RWPE2 (cell line): ENCODE measurements at places on chromosomes 5 and 9.
A peak's percentile ranks its signal among the peaks of the same experiment; 100 is the strongest.

- DNase-seq, result no peak
These were observed 35.8 kb downstream of the HACD4 start for GRCh38 chr9:20995616-20996015.

DNA sequence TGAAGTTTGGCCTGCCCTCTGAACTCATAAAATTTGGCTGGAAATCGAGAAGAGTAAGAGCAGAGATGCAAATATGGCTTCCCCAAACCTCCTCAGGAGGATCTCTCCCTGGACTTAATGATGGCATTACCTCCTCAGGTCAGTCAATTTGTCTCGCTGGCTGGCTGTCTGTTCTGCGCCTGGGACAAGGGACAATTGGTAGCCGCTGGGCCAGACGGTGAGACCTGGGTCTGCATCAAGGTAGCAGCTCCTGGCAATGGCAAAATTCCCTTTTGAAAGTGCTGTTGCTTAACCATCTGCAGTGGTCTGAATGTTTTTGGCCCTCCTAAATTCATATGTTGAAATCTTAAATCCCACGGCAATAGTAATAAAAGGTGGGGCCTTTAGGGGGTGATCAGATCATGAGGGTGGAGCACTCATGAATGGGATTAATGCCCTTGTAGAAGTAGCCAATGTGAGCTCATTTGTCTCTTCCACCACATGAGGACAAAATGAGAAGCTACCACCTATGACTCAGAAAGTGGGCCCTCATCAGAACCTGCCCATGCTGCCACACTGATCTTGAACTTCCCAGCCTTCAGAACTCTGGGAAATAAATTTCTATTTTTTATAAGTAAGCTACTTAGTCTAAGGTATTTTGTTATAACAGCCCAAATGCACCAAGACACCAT, 439.3 kb upstream of the KLF4 start:
- no peak for DNase-seq

- no peak for DNase-seq
These were observed 242.6 kb downstream of the KIAA0825 start for GRCh38 chr5:94375801-94376200.

DNA sequence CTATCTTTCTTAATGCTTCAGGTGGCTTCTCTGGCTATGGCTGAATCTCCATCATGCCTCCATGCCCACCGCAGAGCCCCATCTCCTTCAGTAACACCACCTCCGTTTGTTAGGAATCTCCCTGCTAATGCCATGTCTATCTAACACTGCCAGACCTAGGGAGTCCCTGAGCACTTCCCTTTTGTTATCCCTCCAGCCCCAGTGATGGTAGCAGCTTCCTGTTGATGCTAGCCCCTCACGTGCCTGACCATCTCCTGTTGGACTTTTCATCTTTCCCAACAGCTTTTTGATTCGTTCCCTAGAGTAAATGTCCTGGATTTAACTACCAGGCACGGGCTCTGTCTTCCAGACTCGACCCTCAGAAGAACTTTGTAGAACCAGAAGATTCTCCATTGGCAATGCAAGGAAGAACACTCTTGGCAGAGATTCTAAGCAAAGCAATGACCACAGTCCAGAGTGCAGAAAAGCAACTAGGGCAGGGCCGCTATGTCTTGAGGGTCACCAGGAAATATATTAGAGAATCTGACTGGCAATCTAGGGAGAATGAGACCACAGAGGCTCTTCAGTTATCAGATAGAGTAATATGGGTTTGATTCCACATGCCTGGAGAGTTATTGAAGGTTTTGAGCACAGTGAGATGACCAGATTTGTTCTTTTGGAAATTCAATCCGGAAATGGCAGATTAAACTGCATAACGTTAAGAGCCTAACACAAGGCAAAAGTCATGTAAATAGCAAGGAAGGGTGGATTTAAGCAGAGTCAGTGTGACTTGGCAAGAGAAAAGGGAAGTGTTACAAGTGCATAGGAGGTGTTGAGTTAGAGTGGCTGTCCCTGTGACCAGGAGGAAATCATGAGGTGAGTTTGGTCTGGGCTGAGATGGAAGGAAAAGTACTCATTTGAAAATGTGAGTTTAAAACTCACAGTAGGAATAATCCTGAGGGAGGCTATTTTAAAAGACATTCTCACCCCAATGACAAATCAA, 555.2 kb downstream of the ACTL7B start:
- no peak for DNase-seq

DNA sequence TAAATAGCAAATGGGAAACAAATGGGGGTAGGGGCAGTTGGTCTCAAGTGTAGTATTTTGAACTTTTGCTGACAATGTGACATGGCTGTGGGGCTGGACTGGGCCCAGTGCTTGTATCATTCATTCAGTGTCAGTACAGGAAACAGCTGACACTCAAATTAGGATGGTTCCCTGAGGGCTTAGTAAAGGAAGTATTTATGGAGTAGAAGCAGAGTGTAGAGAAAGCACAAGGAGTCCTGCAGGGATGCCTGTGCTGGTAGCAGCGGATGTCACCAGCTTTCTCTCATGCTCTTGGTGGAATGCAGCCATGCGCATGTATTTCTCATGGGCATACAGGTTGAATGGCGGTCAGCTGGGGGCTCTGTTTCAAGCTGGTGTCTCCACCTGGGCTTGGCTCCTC, 72.9 kb upstream of the SLC44A1 start:
- no peak for DNase-seq

GRCh38 chr9:96617439-96618185, 2.0 kb downstream of the CDC14B start:
- DNase-seq, result no peak

GRCh38 chr9:4852419-4852818, 59.7 kb downstream of the RCL1 start:
- DNase-seq, result no peak

DNA sequence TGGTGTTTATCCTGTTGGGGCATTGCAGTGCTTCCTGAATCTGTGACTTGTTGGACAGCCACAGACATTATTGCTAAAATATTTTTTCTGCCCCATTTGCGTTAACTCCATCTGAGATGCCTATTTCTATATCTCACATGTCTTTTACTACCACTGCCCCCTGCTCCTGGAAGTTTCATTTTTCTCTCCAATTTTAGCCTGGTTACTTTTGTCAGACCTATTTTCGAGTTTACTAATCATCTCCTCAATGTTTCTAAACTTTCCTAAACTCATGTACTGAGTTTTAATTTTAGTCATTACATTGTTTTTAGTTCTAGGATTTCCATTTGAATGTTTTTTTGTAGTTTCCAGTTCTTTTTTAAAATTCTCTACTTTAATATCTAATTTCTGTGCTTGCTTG, 17.6 kb downstream of the HAPLN1 start:
- DNase-seq, result no peak

DNA sequence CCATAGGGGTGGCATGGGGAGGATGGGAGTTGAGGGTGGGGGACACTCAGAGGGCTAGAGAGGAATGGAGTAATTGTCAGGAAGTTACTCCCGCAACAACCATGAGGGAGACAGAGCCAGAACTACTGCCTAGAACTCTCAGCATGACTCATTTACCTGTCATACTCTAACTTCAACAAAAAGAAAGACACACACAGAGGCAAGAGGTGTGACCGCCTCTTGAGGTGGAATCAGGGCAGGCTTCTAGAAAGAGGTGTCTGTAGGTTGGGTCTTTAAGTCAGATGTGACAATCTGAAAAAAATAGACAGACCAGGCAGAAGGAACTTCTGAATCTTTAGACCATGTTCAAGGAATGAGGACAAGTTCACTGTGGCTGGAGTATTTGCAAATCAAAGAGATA, 73.4 kb downstream of the GABBR2 start:
- no peak for DNase-seq

GRCh38 chr5:158958021-158958994, 141.4 kb downstream of the EBF1 start:
- no peak for DNase-seq

GRCh38 chr5:180290568-180291233, 1.2 kb downstream of the MAPK9 start:
- no peak for DNase-seq

DNA sequence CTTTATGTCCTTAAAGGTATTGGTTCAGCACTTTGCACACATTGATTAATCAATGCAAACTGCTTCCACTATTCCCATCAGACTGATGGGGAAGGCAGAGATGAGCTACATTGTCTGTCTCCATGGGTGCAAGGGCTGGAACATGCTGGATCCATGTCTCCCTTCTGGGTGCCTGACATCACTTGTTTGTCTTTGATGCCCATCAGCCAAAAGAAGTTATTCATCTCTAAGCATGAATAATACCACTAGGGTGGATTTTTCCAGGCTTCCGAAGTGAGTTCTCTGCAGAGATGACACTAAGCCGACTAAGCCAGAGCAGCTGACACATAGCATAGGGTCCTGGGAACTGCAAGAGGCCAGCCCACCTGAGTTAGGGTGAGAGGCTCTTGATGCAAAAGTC, 8.7 kb downstream of the FGF1 start:
- DNase-seq, result no peak

GRCh38 chr5:45847877-45848276, 151.7 kb upstream of the HCN1 start:
- no peak for DNase-seq

DNA sequence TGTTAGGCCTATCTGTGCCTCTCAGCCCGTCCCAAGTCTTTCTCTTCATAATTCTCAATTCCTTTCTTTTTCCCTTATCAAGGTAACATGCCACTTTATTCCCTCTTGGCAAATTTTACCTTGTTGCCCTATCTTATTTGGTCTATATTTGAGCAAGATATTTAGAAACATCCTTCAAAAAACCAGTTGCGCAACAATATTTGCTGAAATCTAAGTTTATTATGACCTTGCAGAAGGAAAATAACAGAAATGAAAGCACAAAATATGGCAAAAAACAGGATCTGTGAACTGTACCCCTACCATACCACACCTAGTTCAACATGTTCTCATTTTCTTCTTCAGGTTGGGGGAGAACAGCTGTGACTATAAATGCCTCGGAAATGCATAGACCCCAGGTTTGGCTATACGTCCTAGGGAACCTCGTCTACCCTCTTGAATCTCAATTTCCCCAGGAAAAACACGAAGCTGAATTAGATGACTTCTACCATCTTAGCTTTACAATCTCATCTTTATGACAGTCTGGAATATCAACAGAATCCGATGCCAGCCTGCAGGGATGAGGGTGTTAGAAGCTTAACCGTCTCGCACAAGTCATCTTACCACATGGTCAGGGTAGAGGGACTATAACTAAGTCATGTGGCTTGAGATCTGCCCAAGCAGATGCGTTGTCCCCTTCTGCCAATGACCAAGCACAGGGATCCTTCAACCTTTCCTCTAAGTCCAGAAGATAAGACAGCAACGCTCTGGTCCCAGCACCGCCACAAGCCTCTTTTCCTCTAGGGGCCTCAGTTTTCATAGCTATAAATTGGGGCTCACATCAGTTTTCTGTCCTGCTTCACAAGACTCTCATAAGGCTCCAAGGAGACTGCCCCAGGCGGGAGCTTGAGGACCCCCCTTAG, 1.3 kb downstream of the LCP2 start:
- no peak for DNase-seq

DNA sequence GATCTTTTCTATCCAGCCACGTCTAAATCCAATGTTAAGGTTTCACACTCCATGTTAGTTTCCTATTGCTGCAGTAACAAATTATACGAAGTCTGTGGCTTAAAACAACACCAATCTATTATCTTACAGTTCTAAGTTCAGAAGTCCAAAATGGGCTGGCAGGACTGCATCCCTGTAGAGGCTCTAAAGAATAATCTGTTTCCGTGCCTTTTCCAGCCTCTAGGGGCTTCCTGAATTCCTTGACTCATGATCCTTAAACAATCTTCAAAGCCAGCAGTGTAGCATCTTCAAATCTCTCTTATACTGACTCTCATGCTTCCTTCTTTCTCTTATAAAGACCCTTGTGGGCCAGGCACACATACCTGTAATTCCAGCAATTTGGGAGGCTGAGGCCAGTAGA, 6.8 kb downstream of the PLGRKT start:
- DNase-seq, result no peak

- DNase-seq, result no peak
These were observed 2.0 kb downstream of the ASTN2 start for GRCh38 chr9:117412841-117413240.

DNA sequence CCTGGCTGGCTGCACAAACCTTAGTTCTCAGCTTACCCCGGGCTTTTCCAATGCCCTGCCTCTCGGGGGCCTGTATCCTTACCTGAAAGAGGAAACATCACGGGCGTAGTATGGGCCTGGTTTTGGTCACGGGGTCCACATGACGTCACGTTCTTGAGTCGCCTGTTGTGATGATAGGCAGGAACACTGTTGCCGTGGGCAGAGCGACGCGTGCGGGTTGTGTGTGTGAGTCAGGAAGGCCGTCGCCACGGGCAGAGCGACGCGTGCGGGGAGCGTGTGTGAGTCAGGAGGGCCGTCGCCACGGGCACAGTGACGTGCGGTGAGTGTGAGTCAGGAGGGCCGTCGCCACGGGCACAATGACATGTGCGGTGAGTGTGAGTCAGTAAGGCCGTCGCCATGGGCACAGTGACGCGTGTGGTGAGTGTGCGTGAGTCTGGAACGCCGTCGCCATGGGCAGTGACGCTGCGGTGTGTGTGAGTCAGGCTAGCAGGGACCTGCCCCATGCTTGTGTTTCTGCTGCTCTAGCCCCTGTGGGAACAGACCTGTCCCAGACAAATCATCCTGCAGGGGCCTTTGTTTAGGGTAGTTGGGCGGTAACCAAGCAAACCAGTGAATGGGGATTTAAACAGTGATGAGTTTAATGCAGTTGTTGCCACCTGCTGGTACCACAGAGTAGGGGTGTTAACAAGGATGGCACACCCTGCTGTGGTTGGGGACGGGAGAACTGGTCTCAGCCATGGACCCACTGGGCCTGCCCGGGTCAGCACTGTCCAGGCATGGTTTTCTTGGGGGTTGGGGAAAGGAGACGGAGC, 19.8 kb downstream of the TRIP13 start:
- DNase-seq, result peak; percentile 97
